ENCODE measurements at places on chromosomes 2 and 18.
A peak's percentile ranks its signal among the peaks of the same experiment; 100 is the strongest.

DNA sequence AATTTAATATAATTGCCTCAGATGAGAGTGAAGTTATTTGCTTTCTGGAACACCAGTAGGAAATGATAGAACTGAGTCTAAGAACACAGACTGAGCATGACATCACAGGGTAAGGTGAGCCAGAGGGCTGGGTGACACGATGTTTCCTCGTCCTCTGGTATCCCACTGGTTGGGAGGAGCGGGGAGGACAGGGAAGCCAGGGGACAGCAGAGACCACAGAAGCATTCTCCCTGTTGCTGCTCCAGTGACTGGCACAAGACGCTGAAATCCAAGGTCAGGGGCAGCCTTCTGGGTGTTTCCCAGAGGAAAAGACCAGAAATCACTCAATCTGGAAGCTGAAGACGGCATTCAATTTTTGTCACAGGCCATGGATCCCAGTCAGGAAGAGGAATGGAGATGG, 363.4 kb upstream of the SOX11 start:
- no peak for DNase-seq

DNA sequence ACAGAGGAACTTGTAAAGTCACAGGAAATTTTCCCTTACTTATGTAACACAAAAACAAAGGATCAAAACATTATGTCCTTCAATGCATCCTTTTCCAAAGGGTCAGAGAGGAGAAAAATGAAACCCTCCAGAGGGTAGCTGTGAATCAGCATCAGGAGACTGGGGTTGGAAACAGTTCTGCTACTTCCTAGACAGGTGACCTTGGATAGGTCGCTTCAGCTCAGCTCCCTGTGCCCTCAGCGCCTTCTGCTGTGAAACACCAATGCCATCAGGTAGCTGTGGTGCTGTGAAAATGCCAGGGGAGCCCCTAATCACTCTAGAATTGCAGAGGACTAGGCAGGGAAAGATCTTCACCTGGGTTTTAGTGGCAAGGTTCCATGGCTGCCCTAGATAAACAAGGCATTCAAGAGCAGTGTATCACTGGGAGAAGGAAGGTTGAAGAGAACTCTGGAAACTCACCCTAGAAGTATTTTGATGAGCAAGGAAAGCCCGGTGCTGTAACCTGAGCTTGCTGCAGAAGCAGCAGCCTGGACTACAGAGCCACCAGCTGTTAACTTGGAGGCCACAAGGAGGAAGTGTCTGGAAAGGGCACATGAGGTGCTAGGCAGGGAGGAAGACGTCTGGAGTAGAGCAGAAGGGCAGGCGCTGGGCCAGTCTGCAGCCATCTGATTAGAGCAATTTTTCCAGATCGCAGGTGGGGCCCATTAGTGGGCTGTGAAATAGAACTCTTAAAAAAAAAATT, 100.7 kb upstream of the MCFD2 start:
- peak; percentile 65 for DNase-seq

DNA sequence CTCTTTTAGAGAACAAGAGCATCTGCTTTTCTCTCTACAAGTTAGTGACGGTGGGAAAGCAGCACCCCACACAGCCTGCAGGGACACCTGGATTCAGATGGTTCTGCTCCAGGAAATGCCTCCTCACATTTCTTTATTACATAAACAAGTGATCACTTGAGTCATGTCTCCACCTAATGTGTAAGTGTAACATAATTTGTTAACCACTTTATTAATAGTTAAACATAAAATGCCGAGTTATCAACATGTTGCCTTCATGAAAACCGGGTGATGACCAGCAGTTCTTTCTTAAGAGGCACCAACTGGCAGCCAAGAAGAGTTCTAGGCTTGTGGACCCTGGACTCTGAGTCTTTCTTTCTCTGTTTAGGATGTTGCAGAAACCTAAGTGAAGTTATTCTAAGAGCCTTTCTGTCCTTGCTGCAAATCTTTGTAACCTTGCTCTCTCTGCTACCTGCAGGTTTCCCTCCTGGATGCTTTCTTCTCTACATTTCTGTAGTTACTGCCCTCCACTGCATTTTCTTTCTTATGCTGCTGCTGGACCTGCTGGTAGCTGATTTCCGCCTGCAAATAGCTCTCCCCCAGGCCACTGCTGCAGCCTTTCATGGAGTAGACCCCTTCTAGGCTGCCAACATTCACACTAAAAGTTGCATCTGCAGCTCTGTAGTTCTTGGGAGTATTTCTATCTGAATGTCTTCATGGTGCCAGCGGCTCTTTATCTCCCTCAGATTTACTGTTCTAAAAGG, 24.3 kb downstream of the UPP2 start:
- DNase-seq: no peak

GRCh38 chr2:174326161-174327020, 8.4 kb upstream of the SP9 start:
- DNase-seq: no peak

GRCh38 chr2:163884416-163884815, 148.6 kb upstream of the FIGN start:
- no peak for DNase-seq

GRCh38 chr2:102098756-102099155, 43.8 kb upstream of the IL1R1 start:
- no peak for DNase-seq

DNA sequence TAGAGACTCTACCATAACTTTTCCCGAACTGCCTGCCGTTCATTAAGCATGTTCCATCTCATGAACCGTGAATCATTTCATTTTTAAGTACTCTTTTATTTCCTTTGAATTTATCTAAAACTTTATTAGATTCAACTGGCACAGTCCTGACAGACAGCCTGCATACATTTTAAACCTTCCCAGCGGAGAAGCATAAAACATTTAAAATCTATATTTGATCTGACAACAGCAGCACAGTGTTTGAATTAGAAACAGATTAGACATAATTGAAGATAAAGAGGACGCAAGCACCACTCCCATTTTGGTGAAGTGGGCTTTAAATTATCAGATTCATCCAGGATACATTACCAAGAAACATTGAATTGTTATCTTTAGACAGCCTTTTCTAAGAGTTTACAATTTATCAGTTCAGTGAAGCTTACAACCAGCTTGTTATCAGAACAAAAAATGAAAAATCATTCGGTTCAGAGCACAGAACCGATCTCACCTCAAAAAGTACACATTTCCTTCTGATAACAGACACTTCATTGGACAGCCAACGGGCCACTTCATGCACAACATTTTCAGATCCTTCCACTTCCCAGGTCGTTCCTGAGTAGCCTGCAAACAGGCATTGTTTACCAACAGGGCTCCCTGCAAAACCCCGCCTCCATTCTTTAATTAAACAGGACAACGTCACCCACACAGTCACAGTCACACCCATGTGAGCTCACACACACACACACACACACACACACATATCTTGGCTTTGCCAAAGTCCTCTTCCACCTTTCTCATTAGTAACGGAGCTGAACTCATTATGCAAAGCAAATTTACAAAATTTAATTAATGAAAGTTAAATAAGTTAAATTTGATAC, 171.2 kb downstream of the SP3 start:
- no peak for DNase-seq

GRCh38 chr2:237341872-237342271, 72.1 kb downstream of the COL6A3 start:
- DNase-seq: peak; percentile 38

DNA sequence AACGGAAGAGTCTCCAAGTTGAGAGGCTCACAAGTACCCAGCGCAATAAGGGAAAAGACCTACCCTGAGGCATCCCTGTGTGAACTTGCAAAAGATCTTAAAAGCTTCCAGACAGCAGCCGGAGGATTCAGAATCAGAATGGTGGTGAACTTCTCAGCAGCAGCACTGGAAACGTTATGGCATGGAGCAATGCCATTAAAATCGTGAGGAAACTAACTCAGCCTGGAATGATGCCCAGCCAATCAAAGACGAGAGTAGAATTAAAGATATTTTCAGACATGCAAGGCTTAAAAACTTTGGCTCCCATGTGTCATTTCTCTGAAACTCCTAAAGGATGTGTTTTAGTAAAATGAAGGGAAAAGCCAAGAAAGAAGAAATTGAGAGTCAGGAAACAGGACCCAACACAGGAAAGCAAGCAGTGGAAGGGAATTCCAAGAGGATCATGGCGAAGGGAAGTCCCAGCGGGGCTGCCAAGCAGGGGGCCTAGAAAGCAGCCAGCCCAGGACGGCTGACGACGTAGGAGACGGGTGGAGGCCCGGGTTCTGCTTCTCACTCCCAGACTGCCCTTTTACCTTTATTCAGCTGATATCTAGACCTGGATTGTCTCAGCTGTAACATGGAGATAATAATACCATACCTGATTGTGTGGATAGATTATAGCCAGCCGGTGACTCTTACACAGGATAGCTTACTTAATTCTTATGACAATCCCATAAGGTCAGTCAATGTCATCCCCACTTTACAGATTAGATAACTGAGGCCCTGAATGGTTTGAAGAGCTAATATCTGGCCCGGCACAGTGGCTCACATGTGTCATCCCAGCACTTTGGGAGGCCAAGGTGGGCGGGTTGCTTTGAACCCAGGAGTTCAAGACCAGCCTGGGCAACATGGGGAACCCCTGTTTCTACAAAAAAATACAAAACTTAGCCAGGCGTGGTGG, 92.8 kb downstream of the ASAP2 start:
- no peak for DNase-seq

- DNase-seq: no peak
Observed at GRCh38 chr2:3288470-3289170, 89.0 kb downstream of the EIPR1 start.

- no peak for DNase-seq
Observed at GRCh38 chr2:119062179-119062578, 96.4 kb downstream of the C1QL2 start.

DNA sequence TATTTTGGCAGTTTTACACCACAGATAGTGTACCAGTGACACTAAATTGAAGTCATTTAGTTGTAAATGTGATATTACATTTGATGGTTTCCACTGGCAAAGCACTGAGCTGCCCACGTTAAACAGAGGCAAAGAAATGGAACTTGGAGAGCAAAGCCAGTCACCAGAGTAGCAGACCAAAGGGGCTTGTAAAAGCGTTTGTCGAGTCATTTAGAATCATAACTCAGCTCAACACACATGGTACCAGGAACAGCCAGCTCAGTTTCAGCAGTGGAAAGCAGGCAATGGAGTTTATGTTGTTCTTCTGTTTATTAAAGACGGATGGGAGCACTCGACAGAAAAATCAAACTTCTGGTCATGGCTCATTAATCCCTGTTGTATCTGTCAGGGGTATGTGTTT, 91.2 kb downstream of the POU3F3 start:
- no peak for DNase-seq

- no peak for DNase-seq
Observed at GRCh38 chr18:8967573-8967972, 134.9 kb upstream of the NDUFV2 start.

DNA sequence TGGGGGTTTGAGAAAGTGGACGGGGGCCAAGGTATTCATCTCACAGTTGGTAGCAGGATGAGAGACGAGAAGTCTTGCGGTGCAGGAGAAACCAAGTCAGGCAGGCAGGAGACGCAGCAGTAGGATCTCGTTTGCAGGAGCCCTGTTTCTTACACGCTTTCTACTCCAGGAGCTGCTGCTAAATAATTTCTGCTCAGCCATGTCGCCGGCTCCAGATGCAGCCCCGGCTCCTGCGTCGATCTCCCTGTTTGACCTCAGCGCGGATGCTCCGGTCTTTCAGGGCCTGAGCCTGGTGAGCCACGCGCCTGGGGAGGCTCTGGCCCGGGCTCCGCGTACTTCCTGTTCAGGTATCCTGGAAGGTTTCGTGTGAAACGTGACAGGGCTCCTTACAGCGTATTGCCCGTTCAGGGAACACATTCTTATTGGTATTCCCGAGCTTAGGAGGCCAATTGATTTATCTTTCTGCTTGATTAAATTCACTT, 494 bp downstream of the ANKZF1 start:
- peak; percentile 81 for DNase-seq

DNA sequence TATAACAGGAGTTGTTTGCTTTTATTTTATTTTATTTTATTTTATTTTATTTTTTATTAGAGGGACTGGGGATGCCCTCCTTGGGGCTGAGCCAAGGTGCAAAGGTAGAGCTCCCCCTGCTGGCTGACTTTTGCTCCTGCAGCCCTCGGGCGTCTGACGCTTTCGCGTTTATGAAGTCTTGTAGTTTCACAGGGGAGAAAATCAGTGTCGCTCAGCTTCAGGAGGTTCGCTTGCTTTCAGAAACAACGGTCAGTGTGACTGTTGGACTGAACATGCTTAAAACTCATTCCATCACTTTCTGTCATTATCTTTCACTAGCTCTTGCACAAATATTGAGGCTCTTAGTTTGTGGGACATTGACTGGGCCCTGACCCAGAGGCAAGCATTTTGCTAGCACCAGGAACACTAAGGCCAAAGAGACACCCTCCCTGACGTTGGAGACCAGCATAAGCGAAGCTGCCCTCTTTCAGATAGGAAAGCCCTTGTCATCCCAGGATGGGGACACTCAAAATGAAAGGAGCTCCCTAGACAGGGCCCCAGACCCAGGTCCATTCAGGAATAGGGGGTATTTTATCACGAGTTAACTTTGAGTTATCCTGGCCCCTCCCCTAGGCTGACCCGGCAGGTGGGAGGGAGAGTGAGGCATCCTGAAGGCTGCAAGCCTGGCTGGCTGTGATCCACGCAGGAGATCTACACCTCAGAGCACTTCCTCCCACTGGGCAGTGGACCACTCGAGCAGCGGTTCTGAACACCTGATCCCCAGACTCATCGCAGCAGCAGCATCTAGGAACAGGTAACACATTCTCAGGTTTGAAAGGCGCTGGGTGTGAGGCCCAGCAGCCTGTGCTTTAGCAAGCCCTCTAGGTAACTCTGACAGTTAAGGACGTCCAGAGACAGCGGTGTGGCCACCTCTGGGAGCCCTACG, 34.4 kb downstream of the LGALSL start:
- peak; percentile 90 for DNase-seq

- peak; percentile 78 for DNase-seq
Observed at GRCh38 chr2:202608142-202608852, 26.5 kb upstream of the FAM117B start.

- no peak for DNase-seq
Observed at GRCh38 chr2:1055014-1055595, 104.5 kb downstream of the SNTG2 start.

- no peak for DNase-seq
Observed at GRCh38 chr2:12090072-12090471, 343.6 kb downstream of the LPIN1 start.

- no peak for DNase-seq
Observed at GRCh38 chr2:212892193-212892592, 259.2 kb downstream of the IKZF2 start.

DNA sequence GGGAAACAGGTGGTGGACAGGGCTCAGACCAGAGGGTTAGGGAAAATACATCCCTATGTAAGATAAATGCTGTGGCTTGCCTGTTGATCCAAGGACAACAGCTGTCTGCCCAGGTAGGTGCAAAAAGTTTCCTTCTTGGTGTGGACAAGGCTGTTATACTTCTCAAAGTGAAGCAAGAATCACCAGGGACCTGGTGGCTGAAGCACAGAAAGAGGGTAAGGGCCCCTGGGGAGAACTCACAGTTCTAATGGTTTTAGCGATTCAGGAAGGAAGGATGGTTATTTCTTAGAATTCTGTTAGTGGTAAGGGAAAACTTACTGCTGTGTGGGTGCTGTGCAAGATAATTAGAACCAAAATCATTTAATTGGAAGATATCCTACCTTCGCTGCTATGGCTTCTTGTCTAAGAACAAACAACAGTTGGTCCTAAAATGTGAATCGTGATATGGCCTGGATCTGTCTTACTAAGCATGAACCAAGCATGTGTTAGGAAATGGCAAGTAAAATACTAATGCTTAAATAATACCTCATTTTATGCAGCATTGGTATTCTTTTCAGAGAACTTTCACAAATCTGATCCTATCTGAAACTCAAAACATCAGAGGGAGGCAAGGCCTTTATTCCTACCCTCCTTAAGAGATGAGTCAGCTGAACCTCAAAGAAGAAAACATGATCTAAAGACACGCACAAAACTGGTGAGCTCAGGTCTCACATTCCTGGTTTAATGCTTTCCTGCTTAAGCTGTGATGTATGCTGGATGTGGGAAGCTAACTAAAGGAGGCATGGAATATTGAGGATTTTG, 159.2 kb upstream of the THUMPD2 start:
- DNase-seq: no peak
